ENCODE measurements at places on chromosomes 7 and 10. TPM values are rescaled to one million over a fixed set of nuclear protein-coding genes. Genes with fewer than 3 reads are reported as not detected.

Gene PLEKHA1
- 54.8 TPM for total RNA-seq

GRCh38 chr7:116577320-116577871 lies 52.6 kb downstream of the CAV1 start:
- no peak for DNase-seq

- peak; percentile 59 for DNase-seq
These were observed 1.3 kb downstream of the FGFR2 start for GRCh38 chr10:121596689-121597503.

DNA sequence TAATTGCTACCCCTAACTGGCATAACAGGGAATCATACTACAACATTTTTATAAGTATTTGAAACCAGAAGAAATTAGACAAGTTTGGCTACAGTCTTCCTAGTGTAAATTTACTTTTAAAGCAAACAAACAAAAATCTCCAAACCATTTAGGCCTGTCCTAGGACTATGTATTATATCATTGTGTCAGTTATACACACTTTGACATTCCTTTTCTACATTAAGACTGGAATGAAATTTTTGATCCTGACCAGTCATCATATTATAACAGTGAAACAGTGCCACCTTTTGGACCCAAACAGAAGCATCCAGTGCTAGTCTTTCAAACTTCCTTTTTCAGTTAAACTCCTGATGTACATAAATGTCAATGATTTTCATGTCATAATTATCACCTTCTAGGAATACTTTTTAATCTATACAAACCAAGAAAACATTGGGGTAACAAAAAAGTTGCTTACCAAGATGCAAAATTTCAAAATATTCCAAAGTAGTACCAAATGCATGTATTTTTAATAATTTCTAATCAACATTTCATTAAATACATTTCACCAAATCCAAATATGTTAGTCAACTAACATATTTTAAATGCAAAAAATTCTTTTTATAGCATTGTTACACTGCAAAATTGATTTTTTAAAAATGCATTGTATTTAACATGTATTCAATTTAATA lies 75.7 kb downstream of the IMMP2L start:
- DNase-seq, result no peak

GRCh38 chr10:77773631-77774426 lies 136.2 kb upstream of the KCNMA1 start:
- DNase-seq, result no peak

GRCh38 chr10:5560142-5560816 lies 35.5 kb downstream of the CALML3 start:
- no peak for DNase-seq

Data from mucosa of gallbladder (tissue), 1 donor.